ENCODE measurements at places on chromosomes 2 and 18.

GRCh38 chr2:39289609-39290008, 45.8 kb upstream of the CDKL4 start:
- peak; percentile 20 for DNase-seq

DNA sequence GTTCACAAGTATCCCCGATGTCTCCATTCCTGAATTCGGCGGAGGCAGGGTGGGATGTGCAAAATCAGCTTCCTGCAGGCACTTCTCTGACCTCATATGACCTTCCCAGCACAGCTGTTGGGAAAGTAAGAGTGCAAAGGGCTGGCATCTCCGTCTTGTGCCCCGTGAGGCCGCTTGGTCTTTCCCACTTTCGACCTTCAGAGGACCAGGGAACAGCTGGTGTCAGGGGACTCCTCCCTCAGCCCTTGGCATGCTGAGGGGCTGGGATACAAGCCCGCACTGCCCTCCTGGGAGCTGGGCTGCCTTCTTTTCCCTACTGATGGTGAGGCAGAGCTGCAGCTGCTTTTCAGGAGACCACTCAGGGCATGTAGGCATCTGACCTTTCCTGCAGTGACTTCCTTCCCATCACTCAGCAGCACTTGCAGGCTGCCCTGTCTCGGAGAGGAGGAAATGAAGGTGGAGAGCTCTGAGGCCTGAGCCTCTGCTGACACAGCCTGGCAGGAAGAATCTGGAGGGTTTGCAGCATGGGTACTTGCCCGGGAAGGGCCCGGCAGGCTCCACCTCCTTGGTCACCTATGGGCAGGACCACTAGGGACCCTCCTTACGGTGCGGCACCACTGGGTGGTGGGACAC, 277.2 kb upstream of the HS6ST1 start:
- no peak for DNase-seq

DNA sequence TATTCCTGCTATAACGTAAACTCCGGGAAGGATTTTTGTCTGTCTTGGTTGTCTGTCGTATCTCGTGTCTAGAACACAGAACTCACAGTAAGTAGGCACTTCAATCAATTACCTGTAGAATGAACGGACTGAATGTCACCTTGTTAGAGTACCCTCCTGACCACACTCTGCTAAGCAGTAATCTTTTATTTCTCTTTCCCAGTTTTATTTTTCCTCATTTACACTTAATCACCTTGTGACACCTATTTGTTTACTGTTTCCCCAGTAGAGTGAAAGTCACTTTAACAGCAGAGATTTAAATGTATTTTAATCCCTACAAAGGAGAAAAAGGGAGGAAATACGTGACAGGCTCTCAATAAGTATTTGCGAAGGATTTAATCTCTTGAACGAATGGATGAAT, 514 bp upstream of the EPB41L5 start:
- no peak for DNase-seq

- no peak for DNase-seq
Measured at GRCh38 chr2:54348646-54349045, 92.6 kb upstream of the TSPYL6 start.

- no peak for DNase-seq
Measured at GRCh38 chr2:111176388-111176787, 55.7 kb downstream of the BCL2L11 start.

- no peak for DNase-seq
Measured at GRCh38 chr2:208984376-208985090, 439.3 kb upstream of the MAP2 start.

DNA sequence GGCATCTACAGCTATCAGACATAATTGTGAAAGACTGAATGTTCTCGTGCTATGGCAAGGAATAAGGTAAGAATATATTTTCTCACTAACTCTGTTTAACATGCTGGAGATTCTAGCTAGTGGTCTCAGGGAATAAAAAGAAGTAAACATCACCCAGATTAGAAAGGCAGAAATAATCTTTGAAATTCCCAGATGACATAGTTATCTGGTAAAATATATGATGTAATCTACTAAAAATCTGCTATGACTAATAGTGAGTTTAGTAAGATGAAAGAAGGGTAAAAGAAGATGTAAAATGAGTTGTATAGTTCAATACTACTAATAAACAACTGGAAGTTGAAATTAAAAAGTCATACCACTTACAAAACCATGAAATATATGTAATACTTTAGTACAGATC, 134.2 kb downstream of the DSC3 start:
- DNase-seq, result no peak

- peak; percentile 66 for DNase-seq
Measured at GRCh38 chr2:101883860-101884259, 107.9 kb upstream of the IL1R2 start.

- peak; percentile 39 for DNase-seq
Measured at GRCh38 chr2:163182764-163183354, 344.3 kb upstream of the KCNH7 start.

GRCh38 chr18:57635003-57635822, 13.6 kb upstream of the NARS1 start:
- no peak for DNase-seq

GRCh38 chr2:183163821-183164649, 39.8 kb downstream of the NUP35 start:
- no peak for DNase-seq

DNA sequence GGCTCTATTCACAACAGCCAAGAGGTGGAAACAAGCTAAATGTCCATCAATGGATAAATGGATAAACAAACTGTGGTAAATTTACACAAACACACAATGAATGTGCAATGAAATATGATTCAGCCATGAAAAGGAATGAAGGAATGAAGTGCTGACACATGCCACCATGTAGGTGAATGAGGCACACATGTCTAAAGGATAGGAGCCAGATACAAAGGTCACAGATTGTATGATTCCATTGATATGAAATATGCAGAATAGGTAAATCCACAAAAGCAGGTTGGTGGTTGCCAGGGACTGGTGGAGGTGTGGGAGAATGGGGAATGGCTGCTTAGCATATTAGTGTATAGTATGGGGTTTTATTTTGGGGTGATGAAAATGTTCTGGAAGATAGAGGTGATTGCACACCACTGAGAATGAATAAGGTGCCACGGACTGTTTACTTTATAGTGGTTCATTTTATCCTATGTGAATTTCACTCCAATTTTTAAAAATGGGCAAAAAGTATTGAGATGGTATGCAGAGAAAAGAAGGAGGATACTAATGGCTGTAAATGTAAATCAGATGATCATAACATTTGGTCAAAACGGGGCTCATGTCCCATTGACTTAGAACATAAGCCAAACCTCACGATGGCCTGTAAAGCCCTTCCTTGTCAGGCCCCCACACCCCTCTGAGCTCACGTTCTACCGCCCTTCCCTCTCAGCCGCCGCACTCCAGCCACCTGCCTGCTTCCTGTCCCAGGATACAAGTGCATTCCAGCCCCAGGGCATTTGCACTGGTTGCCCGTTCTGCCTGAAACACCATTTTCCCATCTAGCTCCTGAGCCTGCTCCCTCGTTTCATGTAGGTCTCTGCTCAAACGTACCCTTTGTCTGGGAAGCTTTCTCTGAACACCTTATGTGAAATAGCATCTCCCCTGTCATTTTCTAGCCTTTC, 165.5 kb downstream of the DDX1 start:
- no peak for DNase-seq

GRCh38 chr18:79805211-79805887, 7.6 kb downstream of the KCNG2 start:
- no peak for DNase-seq

DNA sequence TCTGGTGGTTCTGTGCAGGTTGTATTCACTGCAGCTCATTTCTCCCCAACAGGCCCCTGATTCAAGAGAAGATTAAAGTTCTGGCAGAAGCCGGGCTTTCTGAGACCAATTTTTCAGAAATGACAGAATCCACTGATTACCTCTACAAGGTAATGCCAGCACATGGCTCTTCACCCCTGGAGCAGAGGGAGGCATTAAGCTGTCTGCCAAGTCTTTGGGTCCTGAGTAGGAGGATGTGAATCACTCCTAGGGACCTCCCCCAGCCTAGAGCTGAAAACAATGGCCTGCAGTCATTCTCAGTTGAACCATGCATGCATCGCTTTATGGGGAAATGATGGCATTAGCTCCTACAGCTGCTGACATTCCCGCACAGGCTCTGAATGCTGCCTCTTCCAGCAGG, 20.5 kb upstream of the RPL37A start:
- peak; percentile 28 for DNase-seq

DNA sequence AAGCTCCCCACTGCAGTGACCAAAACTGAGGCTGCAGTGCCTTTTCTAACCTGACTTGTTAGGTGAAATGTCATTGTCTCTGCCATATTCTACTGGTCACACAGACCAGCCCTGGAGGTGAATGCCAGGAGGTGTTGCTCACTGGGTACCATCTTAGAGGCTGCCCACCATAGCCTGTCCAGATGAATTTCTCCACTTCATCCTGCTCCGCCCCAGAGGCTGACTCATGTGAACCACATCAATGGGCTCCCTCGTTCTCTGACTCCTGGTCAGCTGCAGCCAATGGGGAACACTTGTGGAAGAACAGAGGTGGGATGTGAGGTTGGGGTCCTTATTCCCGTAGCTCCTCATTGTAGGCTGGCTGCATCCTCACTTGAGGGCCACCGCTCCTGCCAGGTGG, 3.4 kb upstream of the NARS1 start:
- DNase-seq, result peak; percentile 51

All from HCEC 1CT (cell line).